ENCODE measurements at places on chromosomes 2 and 18.

DNA sequence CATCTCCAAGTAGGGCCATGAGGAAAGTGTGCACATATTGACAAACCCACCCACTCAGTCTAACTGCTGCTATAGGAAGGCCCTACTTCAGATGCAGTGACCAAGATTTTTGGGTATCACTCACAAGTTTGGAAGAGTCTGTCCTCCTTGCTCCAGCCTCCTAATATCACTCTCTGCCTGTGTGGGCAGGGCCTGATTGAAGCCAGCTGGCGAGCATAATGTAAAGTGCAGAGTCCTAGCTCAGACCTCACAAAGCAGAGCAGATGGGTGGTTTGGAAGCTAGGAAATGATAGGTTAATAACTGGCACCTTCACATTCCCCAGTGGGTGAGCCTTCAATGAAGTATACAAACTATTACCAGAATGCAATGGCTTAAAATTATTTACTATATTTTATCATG, 11.2 kb upstream of the SULT1C3 start:
- no peak for DNase-seq

DNA sequence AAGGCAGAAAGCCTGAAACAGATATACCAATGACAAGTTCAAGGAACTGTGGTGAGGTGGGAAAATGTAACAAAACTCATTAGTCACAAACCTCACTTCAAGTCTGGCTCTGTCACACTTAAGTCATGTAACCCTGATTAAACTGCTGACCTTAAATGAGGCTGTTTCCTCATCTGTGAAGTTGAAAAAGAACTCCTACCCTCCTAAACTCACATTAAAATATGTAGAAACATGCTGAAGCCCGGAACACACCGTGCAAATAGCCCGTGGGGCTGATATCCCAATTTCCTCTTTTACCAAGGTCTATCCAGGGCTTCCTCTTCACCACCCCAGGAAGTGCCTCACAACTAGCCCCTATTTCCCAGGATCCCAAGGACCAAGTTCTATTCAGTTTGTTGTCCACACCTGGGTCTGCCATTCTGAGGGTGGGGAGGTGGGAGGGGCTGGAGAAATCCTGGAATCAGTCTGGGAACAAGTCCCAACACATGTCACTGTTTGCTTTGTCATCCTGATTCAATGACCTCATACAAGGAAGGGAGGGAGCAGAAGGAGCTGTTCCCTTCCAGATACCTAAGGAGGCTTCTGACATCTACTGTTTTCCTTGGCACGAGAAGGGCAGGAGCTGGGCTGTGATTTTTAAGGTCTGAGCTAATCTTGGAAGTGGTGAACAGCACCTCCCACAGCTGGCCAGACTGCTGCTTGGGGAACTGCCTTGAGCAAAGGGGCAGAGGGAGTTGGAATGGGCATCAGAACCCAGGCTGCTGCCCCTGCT, 42.3 kb downstream of the SLC4A1AP start:
- DNase-seq = no peak

- no peak for DNase-seq
Observed at GRCh38 chr18:51168960-51169662, 28.4 kb downstream of the MEX3C start.

GRCh38 chr2:84493514-84493913, 22.8 kb upstream of the DNAH6 start:
- no peak for DNase-seq

- no peak for DNase-seq
Observed at GRCh38 chr2:95267458-95268210, 6.6 kb upstream of the PROM2 start.
